ENCODE measurements at places on chromosomes 5 and 9. TPM values are rescaled to one million over a fixed set of nuclear protein-coding genes. Genes with fewer than 3 reads are reported as not detected.

DNA sequence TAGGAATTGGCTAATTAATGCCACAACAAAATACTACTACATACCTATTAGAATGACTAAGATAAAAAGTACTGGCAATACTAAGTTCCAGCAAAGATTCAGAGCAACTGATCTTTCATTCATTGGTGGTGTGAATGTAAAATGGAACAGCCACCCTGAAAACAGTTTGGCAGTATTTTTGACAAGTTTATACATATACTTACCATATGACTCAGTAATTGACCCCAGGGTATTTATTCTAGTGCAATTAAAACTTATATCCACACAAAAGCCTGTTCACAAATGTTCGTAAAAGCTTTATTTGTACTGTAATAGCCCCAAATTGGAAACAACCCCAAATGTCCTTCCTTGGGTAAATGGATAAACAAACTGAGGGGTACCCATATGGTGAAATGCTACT lies 270.8 kb upstream of the ACTBL2 start:
- DNase-seq: no peak

GRHPR gene
- total RNA-seq: 111 TPM

DNA sequence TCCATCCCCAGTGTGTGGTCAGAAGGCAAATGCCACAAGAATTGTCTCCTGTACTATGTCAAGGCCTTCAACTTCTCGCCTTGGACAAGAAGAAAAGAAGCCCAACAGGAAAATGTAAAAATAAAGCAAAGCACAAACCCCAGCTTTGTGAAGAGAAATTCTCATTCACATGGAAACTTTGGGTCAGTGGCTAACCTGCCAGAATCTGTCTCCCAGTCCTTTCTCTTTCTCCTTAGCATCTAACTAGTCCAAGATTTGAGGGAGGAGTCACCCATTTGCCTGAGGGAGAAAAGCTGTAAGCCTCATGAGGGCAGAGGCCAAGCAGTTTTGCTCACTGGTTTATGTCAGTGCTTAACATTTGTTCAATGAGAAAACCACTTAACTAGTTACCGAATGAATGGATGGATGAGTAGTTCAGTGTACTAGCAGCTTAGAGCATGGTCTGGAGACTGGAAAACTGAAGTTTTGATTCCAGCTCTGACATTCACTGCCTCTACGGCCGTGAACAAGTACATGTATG lies 36.0 kb downstream of the ADAM19 start:
- DNase-seq: no peak

DNA sequence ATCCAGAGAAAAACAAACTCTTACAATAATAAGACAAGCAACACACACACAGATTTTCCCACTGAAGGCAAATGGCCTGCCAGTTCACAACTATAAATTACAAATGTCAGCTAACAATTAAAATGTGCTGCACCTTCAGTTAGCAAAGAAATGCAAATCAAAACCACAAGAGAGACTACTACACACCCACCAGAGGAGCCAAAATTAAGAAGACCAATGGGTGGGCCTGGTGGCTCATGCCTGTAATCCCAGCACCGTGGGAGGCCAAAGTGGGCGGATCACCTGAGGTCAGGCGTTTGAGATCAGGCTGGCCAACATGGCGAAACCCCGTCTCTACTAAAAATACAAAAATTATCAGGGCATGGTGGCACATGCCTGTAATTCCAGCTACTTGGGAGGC lies 15.1 kb upstream of the IPPK start:
- peak; percentile 70 for DNase-seq

ADAMTSL1 gene
- 0.68 TPM for total RNA-seq

FYB1 gene
- total RNA-seq: not detected

- peak; percentile 34 for DNase-seq
Measured at GRCh38 chr5:1465966-1466471, 20.8 kb upstream of the SLC6A3 start.

PCDHB4 gene
- total RNA-seq: 1.7 TPM

- DNase-seq: peak; percentile 49
Measured at GRCh38 chr9:134026581-134026980, 1.3 kb downstream of the BRD3OS start.

DNA sequence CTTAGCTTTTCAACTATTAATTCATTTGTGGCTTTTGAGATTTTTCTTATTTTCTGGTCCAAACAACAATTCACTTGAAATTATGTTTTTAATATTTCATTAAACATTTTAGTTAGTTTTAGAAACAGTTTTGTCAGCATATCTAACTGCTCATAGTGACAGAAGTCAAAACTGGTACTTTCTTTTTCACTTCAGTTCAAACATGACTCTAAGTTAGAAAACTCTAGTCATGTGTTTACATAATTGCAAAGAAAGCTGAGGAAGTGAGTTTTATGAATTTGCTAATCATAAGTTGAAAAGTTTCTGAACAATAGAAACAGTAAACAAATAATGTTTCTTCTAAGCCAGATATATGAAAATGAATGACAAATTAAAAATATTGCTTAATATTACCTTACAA lies 1931.0 kb downstream of the EFNA5 start:
- no peak for DNase-seq

DNA sequence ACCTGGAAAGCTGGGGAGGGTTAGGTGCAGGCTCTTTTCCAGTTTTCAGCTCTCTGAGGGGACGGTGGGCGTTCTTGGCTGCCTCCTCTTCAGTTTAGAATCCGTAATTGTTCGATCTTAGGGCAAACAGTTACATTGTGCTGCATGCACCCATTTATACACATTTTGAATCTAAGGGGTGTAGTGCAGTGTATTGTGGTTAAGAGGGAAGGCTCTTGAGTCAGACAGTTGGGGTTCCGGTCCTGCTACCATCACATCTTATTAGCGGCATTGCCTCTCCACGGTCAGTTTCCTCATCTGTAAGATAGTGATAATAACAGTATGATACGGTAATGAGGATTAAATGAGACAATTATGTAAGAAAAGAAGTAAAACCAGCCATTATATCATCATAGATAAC lies 625 bp downstream of the EXOSC2 start:
- DNase-seq: peak; percentile 28

SLC1A1 gene
- 11.3 TPM for total RNA-seq

CTNND2 gene
- total RNA-seq: 6.5 TPM

PCDHA4 gene
- 3.8 TPM for total RNA-seq

DNA sequence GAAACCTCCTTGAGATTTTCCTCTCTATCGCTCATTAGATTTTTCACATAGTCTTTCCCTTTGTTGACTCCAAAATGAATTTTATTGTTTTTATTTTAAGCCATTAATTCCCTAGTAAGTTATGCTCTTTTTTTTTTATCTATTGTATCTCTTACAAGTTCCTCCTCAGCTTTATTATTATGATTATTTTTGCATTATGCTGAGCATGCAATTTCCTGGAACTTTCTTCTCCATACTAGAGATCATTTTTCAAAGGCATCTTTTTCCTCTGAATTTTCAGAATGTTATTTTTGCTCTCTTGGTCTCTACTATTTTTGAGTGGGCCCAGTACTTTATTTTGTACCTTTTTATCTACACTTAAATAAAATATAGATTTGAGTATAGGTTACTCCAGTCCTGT lies 376.6 kb upstream of the SEMA6A start:
- no peak for DNase-seq

GRCh38 chr9:71594541-71594940 lies 173.8 kb downstream of the CEMIP2 start:
- no peak for DNase-seq

- no peak for DNase-seq
Measured at GRCh38 chr9:81871695-81872094, 56.5 kb upstream of the SPATA31D4 start.

DNA sequence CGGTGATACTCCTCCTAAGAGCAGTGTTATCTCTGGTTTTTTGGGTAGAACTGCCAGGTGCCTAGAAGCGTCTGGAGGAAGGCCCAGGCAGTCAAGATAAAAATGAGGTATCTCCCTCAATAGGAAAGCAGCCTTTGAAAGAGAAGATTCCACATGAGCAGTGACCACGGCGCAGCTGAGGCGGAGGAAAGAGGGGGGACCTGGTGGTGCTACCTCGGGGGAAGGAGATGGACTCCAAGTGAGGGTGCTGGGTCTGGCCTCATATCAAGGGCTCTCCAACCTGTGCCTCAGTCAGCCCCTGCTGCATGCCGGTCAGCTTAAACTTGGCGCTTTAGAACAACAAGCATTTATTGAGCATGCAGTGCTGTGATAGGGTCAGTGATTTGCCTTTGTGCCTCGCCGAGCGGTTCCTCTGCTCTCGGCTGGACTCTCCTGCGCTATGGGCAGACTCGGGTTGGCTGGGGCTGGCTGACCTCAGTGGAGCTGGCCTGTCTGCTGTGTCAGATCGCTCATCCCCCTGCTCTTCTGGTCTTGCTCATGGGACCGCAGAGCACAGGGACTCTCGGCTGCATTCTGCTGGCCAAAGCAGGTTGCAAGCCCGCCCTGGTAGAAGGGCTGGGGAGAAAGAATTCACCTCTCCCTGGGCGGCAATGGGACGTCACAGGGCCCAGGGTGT lies 121.1 kb upstream of the IRX4 start:
- DNase-seq: no peak

- DNase-seq: no peak
Measured at GRCh38 chr9:70081120-70081495, 37.5 kb downstream of the MAMDC2 start.

- no peak for DNase-seq
Measured at GRCh38 chr5:27733237-27733636, 694.9 kb upstream of the CDH9 start.

DNA sequence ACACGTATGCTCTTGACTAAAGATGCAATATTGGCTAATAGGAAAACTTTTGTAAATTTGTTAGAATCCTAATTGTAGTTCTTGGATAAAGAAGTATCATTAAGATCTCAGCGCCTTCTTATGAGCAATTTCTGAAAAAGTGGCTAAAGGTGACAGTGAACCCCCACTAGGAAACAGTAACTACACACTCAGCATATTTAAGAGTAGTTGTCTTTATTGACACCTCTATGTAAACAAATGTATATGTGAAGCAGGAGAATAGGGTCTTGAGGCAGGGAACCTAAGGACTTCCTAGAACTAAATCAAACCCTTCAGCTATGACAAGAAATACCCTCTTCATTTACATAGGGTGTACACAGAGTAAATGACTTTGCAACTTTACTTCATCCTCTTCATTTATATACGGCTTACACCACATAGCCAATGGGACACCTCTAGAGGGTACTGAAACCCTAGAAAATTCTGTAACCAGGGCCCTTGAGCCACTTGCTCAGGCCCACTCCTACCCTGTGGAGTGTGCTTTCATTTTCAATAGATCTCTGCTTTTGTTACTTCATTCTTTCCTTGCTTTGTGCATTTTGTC lies 2.8 kb downstream of the NIPSNAP3A start:
- no peak for DNase-seq

DNA sequence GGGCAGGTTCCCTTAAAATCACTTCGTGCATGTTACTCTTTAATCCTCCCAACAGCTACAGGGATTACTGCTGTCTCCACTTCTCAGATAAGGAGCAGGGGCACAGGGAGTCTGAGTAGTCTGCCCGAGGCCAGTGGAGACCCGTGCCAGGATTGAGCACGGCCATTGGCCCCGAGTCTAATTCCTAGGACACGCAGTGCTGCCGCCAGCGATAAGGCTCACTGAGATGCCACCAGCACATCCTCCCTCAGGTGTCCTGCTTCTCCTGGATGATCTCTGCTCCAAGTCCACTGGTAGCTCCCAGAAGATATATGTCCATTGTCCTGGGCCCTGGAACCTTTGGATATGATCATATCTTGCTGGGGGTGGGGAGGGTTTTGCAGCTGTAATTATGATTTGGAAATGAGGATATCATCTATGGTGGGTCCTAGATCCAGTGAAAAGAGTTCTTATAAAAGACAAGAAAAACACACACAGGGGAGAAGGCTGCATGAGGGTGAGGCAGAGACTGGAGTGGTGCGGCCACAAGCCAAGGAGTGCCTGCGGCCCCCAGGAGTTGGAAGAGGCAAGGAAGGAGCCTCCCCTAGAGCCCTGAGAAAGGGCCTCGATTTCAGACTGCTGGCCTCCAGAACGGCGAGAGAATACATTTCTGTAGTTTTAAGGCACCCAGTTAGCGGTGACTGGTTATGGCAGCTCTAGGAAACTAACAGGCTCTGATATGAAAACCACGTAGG lies 19.4 kb upstream of the MED10 start:
- DNase-seq: peak; percentile 3

- DNase-seq: no peak
Measured at GRCh38 chr5:147760086-147760875, 22.2 kb downstream of the JAKMIP2 start.

INSL6 gene
- not detected for total RNA-seq

DNA sequence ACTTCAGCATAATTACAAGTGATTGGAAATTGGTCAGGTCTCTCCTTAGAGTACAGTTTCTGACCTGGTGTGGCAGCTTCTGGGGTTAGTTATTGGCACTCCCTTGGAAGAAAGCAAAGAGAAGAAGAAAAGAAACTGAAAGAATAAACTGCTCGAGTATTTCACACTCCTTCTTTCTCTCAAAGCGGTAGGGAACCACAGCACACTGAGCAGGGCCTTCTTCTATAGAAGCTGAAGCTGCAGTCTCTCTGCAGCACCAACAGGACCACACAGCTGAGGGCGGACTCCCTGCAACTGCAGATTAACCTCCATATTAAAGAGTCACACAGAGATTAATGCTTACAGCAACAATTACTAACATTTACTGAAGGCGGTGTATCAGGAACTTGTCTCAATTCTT lies 152.0 kb downstream of the TRPM6 start:
- no peak for DNase-seq

DNA sequence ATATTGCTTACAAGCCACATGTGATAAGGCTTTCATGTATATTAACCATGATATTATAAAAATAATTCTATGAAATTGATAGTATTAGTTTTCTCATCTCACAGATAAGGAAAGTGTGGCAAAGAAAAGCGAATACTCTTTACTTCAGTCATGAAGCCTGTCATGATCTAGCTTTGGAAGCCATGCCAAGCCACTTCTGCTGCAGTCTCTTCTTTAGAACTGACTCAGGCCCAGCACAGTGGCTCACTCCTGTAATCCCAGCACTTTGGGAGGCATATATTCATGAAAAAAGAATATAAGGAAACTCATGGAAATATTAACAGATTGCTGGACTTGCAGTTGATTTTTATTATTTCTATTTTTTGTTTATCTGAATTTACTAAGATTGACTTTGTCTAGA lies 42.9 kb upstream of the PJA2 start:
- DNase-seq: no peak

DNA sequence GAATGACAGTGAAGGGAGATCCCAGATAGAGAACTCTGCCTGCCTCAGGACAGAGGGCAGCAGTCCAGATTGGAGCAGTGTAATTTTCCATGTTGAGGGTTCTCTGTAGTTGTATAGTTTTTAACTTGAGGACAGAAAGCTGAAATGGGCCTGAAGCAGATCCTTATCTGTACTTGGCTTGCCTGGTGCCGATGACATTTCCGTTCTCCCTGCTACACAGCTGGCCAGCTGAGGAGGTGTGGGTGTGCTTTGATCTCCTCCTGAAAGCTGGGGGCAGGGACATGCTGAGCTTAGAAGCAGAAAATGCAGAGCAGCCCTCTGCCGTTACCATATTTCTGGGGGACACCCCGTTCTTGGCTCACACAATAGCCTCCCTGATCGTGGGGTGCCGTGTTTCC lies 10.5 kb downstream of the GLRX start:
- DNase-seq: peak; percentile 41
